ENCODE measurements at places on chromosomes 7 and 10. TPM values are rescaled to one million over a fixed set of nuclear protein-coding genes. Genes with fewer than 3 reads are reported as not detected.

- DNase-seq, result no peak
These were observed 245.3 kb upstream of the CELF2 start for GRCh38 chr10:10772411-10772810.

DNA sequence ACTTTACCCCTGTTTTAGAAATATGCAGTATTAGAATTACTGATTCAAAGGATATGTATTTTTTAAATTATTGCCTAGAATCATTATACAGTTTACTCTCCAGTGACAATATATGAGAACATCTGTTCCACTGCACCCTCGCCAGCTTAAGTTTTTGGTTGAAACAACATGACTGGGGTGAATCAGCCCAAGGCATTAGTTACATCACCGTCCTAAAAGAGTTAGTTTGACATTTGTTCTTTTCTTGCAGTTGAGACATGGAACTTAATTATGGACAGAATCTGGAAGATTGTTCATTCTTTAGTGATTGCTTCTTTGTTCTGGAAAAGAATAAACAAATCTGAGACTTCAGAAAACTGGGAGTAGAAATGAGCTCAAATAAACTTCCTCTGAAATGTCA, 167.3 kb upstream of the DKK1 start:
- no peak for DNase-seq

DNA sequence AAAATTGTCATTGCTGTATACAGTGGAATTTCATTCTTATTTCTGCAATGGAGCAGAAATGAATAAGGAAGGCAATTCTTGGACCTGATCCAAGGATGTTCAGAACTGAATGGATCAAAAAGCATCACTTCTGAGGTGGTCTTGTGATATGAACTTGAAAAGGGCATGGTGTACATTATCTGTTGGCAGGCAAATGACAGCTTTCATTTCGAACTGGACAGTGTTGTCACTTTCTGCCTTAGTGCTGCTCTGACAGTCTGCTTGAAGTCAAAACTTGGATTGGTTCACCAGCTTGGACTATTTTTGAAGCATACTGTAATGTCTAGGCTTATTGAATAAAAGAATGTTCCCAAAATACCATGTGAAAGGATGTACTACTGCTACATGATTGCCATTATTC, 52.0 kb downstream of the VCL start:
- DNase-seq, result no peak

DNA sequence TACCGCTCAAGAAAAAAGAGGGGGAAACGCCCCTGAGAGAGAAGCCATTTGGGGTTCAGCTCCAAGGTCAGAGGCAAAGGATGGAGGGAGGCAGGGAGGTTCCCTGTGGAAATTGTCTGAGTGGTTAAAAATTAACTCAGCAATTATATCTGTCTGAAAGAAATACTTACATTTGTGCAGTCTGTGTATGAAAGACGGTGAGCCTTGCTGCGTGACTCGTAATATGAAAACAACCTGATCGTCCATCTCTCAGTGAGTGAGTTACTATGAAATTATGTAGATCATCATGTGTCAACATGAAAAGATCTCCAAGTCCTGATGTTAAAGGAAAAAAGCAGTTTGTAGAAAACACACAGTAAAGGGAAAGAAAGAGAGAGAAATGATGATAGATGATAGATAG, 67.2 kb upstream of the FAM204A start:
- DNase-seq, result no peak

LRRC4 gene
- 0.37 TPM for total RNA-seq

ZSCAN25 gene
- total RNA-seq, result 20.5 TPM

EPHB6 gene
- 14.7 TPM for total RNA-seq

LRGUK gene
- 0.14 TPM for total RNA-seq
